ENCODE measurements at places on chromosomes 2 and 18.

DNA sequence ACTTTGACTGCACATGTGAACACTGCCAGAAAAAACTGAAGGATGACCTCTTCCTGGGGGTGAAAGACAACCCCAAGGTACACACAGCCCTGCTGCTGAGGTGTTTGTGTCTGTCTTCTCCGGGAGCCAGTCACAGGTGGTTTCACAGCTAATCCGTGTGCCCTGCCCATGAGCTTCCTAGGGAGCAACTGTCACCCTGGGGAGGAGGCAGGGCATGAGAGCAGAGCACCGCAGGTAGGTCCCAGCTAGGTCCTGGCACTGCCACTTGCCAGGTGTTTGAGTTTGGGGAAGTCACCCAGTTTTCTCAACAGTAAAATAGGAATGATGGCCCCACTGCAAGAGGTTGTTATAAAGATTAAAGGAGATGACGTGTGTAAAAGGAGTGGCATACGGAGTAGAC, 29.1 kb downstream of the SMYD1 start:
- no peak for DNase-seq

DNA sequence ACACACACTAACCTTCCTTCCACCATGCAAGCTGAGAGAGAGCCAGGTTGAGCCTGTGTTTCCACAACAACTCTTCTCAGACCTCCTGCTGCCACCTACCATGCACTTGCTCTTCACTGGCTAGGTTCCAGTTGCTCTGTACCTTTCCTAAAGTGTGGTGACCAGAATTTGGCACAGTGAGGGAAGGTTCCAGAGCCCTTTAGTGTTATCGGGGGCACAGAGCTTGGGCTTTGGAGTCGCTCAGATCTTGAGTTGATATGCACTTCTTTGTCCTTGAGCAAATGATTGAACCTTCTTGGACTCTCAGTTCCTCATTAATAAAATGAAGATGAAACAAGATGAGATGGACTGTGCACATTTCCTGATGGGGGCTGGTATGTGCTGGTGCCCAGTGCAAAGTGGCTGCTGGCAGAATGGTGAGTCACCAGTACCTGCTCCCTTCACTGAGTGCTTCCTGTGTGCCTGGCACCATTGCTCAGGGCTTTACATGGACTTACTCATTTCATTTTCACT, 47.1 kb downstream of the NEDD4L start:
- peak; percentile 57 for DNase-seq

DNA sequence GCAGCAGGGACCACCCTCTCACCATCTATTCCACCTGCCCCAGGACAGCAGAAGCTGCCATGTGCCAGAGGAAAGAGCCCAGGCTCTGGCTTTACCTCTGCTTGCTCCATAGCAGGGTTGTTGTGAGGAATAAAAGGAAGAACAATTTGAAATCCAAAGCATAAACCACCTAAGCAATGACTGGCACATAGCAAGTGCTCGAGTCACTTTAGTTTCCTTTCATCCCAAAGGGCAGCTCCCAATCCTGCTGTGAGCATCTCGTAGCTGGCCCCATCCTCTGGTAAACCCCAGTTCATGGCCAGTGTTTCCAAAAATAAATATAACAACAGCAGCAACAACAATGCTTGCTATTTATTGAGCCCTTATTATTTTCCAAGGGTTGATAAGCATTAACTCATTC, 923.5 kb downstream of the EPHA4 start:
- DNase-seq = no peak

GRCh38 chr2:178202927-178203326, 8.6 kb downstream of the OSBPL6 start:
- DNase-seq = no peak

DNA sequence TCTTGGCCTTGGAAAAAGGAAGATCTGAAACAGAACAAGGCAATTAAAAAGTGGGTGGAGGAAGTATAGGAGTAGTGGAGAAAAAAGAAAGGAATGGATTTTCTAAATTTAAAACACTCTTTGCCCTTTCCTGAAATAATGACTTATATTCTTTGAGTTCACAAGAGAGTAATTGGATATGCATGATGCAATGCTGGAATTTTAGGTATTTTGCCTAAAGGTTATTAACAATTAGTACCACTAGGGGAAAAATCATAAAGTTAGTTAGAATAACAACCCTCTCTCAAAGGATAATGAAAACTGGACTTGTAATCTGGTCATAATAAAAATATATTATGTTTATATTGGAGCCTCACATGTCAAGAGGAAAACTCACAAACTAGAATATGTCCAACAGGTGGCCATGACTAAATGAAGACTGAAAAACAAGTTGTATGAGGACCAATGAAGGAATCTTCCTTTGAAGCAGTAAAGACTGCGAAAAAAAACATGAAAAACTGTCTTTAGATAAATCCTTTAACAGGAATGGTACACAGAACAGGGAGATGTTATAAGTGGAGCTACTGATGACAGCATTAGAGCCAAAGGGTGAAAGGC, 281.8 kb downstream of the NCKAP5 start:
- no peak for DNase-seq

- DNase-seq = no peak
Measured at GRCh38 chr2:95314964-95315611, 17.9 kb downstream of the KCNIP3 start.

- no peak for DNase-seq
Measured at GRCh38 chr2:161418275-161418714, 2.2 kb downstream of the TBR1 start.

- no peak for DNase-seq
Measured at GRCh38 chr2:160943414-160943813, 216.8 kb upstream of the TANK start.

DNA sequence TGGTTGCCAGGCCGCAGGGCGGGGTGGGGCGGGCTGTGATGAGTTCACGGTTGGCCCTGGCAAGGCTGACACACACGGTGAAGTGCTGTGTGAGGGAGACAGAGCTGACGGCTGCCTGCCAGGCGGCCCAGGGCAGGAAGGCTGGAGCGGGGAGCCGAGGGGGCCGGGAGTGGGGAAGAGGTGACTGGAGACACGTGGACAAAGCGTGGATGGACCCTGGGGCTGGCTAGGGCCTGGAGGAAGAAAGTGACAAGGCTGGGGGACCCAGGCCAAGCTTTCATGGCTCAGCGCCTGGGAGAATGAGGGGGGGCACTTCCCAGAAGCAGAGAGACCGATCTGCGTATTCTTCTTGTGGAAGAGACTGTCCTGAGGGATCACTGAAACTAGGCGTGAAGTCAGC, 123.2 kb downstream of the DYSF start:
- no peak for DNase-seq

GRCh38 chr18:63895190-63895589, 7.7 kb downstream of the SERPINB2 start:
- DNase-seq = no peak

DNA sequence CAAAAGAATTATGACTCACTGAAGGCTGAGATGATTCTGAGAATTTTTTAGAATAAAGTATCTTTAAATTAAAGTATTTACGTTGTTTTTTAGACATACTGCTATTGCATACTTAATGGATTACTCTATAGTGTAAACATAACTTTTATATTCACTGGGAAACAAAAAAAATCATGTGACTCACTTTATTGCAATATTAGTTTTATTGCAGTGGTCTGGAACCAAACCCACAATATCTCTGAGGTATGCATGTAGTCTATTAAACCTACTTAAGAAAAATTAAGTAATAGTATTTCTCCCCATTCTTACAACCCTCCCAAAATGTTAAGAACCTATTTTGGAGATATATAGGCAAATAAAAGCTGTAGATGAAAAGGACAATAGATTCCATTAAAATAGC, 142.9 kb upstream of the ZNF521 start:
- DNase-seq = no peak

- DNase-seq = no peak
Measured at GRCh38 chr2:127649100-127649611, 3.2 kb downstream of the GPR17 start.

GRCh38 chr2:135563793-135564192, 32.5 kb downstream of the R3HDM1 start:
- peak; percentile 6 for DNase-seq

- peak; percentile 24 for DNase-seq
Measured at GRCh38 chr2:69724540-69725159, 17.3 kb upstream of the ANXA4 start.

DNA sequence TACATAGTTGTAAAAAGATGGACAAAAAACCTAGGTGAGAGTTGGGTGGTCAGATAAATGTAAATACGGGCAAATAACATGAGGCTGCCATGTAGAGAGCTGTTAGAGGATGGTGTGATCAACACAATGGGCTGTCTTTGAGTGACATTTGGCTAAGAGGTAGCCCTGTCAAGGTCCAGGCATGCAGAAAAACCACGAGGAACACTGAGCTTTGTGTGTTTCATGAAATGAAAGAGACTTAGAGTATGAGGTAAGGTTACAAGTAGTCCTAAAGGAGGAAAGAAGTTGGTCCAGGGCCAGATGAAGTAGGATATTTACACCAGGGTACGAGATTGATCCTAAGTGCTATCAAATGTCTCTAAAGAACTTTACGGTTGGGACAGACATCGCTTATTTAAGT, 160.9 kb downstream of the RDH14 start:
- DNase-seq = no peak
